Forelimb muscle (tissue), 1 donor: ENCODE measurements at places on chromosomes 11 and 22.

GRCh38 chr11:44356351-44356750 is 46.4 kb upstream of the ALX4 start:
- no peak for DNase-seq

GRCh38 chr11:665062-665703 is 28.1 kb downstream of the DRD4 start:
- DNase-seq = no peak

DNA sequence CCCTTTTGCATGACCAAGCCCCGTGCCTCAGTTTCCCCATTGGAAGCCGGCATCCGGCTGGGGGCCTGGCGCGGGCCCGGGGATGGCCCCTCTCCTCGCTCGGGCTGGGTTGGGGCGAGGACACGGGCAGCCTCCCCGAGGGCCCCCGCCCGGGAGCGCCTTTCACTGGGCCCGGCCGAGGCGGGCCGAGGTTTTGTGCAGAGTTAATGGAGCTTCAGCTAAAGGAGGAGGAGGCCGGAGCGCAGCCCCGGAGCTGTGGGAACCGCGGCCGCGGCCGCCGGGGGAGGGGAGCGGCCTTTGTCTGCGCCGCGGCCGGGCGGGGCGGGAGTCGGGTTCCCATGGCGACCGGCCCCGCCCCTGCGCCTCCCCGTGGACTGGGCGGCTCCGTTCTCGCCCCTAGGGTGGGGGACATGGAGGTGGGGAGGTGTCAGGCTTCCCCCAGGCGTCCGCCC is 1.4 kb upstream of the MAPK11 start:
- DNase-seq = no peak

DNA sequence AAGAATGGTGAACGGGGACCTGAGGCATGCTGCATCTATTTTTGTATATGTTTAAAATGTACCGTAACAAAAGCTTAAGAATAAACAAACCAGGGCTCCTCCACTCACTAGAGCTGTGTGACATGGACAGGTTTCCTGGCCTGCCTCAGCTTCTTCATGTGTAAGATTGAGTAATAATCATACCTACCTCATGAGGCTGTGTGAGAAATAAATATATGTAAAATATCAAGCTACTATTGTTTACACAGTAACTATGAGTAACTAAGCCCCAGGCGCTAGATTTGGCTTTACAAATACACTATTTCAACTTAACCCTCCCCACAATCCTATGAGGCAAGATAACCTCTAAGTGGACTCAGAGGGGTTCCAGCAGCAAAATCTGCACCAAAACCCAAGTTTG is 66.4 kb downstream of the SMCO4 start:
- DNase-seq = no peak

- DNase-seq = no peak
Measured at GRCh38 chr11:15933886-15934625, 422.3 kb downstream of the SOX6 start.

DNA sequence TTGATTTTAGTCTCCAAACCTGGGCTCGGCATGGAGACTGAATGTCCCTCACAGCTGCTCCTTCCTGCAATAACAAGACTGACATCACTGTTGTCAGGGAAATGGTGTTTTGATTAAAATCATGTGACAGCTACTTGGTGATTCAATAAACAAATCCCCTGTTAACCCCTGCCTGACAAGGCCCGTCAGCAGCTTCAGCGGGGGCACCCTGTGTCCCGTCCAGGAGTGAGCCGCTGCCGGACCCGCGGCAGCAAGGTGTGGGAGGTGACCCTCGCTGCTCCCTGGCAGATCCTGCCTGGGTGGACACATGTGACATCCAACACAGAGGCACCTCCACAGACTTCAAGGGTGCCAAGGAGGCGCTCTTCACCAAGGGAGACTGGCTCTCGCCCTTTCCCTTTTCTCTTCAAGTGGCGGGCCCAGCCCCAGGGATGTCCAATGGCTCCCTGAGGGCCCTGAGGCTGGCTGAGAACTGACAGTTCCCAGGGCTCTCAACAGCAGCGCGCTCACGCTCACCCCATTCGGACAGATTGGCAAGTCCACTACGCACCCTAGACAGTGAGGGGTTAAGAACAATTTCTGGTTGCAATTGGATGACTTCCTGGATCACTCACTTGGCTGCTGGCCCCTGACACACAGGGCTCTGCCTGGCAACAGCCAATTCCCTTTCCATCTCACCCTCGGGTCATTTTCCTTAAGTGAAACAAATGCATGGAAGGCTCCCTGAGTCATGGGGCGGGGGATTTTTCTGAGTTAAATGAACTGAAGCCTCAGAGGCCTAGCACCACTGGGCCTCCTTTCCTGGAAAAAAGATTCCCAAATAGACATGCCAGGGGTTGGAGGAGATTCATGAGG is 30.7 kb downstream of the PPP2R1B start:
- peak; percentile 96 for DNase-seq

DNA sequence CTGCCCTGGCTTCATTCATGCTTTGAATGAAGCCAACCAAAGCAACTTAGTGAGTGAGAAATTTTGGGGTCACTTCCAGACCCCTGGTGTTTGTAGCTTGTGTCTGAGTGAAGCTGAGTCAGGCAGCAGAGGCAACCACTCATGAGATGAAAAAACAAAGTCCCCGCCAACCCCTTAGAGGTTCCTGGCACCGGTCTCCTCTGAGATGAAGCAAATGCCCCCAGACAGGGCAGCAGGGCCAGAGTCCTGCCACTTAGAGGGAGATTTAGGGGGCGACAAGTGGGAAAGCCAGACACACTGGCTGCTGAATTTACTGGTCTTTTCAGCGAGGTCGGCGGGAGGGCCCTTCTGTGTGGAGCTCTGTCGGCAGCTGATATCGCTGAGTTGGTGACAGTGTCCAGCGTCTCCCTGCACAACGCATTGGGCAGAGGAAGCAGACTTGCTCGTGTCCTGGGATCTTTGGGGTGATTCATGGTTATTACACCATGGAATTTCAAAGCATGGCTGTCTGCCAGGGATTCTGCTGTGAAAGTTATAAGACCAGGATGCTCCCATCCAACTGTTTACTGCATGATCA is 482.6 kb downstream of the MIAT start:
- DNase-seq = no peak

DNA sequence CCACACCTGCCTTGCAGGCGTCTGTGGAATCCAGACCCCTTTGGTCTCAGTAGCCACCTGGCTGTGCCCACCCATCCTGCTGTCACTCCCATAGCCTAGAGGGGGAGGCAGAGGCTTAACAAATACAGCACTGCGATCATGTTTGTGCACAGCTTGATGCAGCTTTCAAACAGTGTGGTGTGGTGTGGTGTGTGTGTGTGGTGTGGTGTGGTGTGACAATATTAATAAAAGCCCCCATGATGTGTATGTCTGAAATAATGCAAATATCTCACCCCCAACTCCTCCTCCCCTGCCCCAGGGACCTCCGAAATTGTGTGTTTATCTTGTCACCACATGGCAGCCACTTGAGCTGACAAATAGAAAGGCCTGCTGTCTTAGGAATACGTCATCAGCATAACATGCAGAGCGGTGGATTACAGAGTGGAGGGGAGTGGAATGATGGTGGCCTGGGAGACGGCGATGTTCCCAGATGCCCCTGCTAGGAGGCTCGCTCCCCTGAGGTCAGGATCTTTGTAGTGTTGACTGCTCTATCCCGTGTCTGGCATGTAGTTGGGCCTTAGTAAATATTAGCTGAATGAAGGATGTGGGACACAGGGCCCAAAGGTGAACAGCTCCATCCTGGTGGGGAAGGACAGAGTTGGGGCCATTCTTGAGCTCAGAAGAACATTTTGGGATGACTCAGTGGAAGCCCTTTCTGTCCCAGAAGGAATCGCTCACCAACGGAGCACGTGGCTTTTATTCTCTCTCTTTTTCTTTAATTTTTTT is 2.8 kb downstream of the PDXP start:
- DNase-seq = no peak

DNA sequence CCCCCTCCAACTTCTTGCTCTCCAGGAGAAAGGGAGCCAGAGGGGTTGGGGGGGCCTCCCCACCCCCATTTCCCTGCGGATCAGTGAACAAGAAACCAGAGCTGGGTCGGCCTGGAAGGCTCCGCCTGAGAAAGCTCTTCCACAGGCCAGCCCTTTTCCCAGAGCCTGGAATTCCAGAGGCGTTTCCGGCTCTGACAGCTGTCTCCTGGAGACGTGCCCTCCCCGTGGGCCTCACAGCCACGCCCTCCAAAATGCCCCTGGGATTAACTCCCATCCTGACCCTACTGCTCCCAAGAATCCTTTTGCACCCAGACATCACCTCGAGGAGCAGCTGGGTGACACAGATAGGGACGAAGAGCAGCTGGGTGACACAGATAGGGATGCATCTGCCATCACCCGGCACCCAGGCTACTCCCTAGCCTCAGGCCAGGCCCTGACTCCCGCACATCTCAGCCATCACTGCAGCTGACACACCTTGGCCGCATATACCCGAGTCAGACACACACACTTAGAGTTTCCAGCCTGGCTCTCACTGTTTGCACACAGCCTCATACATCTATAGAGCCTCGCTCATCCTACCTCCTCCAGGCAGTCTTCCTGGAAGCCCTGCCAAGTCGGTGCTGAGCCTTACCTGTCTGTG is 7.6 kb upstream of the CDC42EP1 start:
- no peak for DNase-seq

GRCh38 chr22:44931766-44932165 is 78.0 kb downstream of the PHF21B start:
- DNase-seq = no peak

GRCh38 chr22:29408940-29409339 is 20.6 kb upstream of the AP1B1 start:
- no peak for DNase-seq

DNA sequence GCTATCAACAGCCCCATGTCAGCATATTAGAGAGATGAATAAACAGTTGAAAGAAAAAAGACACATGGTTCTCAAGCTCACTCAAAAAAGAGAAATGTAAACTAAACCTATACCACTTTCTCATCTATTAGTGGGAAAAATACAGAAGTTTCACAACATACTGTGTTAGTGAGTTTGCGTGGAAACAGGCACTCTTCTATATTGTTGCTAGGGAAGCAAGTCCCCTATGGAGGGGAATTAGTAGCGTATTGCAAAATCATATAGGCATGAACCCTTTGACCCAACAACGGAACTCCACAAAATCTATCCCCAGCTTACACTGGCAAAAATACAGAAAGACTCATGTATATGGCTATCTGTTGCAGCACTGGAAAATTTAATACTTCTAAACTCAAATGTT is 14.2 kb upstream of the RFPL2 start:
- no peak for DNase-seq

GRCh38 chr11:78262691-78263090 is 74.0 kb downstream of the USP35 start:
- no peak for DNase-seq

- no peak for DNase-seq
Measured at GRCh38 chr11:20670932-20671403, 1.6 kb downstream of the NELL1 start.

DNA sequence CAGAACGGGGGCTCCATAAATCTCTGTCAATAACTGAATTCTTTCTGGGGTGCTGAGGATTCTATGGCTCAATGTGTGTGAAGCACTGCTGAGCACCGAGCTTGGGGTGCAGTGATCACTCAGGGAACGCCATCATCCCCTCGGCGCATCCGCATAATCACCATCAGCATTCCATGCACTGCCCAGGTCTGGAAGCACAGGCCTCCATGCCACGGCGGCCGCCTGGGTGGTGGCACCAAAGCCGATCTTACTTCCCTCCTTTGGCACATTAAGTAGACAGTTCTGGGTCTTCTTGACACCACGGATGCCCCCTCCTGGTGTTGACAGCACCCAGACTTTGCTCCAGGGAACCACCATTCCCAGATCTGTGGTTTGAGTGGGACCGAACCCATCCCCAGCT is 15.6 kb downstream of the LTO1 start:
- no peak for DNase-seq

DNA sequence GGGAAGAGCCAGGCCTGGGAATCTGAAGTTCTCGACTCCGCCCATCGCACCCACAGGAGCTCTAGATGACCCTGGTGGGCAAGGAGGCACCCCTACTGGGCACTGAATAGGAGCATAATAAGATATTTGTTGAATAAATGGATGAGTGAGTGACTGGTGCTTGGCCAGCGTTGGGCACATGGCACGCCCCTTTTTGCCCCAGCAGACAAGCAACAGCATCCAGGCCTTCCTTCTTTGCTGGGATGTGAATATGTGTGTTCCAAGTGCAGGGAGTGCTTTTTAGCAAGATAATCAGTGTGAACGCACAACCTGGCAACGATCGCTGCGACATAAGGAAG is 443 bp upstream of the CELF1 start:
- no peak for DNase-seq

GRCh38 chr11:96307776-96308140 is 35.2 kb downstream of the MAML2 start:
- DNase-seq = no peak

DNA sequence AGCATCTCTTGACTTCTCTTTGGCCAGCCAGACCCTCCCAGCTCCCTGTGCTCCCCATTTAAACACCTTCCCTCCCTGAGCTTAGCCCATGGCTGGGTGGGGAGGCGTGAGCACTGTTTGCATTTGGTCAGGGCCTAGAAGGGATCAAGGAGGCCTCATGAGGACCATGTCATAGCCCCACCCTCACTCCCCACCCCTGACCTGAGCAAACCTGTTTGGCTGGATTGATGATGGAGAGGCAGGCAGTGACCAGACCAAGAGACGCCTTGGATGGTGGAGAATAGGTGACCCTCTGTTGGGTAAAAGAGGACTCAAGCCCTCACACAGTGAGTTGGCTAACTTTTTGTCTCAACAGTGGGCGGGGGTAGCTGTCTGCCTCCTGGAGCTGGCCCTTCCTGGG is 49.9 kb downstream of the ST3GAL4 start:
- no peak for DNase-seq

DNA sequence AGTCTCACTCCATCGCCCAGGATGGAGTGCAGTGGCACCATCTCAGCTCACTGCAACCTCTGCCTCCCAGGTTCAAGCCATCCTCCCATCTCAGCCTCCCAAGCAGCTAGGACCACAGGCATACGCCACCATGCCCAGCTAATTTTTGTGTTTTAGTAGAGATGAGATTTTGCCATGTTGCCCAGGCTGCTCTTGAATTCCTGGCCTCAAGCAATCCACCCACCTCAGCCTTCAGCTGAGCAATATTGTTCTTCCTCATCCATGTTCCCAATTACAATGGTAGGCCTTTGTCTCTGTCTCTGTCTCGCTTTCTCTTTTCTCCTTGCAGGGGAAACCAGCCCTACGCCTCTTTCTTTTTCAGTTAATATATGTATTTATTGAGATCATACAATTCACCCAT is 10.3 kb downstream of the HSPA8 start:
- DNase-seq = no peak

DNA sequence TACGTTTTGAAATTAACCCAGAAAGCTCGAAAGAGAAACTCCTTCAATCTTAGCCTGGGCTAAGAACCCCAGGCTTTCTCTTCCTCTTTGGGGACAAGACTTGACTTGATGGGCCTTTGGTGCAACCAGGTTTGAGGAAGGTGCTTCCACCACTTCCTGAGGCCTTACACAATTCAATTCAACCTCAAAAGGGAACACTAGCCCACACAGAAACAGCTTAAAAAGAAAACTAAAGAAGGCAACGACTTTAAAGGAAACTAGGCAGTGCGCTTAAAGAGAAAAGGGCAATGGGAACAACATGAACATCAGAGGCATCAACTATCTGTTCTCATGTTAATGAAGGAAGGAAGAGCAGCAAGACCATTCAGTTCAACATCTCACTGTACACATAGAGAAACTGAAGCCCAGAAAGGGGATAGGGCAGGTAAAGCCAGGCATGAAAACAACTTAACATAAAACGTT is 24.8 kb downstream of the PAK1 start:
- DNase-seq = no peak

GRCh38 chr11:28836285-28837081 is 728.3 kb downstream of the METTL15 start:
- DNase-seq = no peak

- no peak for DNase-seq
Measured at GRCh38 chr11:119974467-119974866, 163.4 kb downstream of the TRIM29 start.

- DNase-seq = no peak
Measured at GRCh38 chr11:69671734-69672465, 3.3 kb downstream of the LTO1 start.
